ENCODE measurements at places on chromosomes 12 and 14.

DNA sequence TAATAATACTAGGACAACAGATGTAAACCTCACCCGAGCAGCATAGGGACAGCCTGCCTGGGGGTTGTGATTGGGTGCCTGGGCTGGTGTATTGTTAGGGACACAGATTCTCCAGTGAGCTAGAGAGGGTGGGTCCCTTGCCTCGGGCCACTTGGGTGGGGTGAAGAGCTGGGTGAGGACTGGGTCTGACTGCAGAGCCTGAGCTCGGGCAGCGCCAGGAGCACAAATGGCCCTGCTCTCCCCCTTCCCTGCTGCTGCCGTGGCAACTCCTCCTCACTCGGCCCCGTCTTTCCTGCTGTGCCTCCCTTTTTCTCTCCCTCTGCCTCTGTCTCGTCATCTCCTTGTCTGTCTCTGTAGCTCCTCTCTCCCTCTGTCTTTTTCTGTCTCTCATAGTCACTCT, 115.4 kb downstream of the GLT1D1 start:
- DNase-seq, result no peak

DNA sequence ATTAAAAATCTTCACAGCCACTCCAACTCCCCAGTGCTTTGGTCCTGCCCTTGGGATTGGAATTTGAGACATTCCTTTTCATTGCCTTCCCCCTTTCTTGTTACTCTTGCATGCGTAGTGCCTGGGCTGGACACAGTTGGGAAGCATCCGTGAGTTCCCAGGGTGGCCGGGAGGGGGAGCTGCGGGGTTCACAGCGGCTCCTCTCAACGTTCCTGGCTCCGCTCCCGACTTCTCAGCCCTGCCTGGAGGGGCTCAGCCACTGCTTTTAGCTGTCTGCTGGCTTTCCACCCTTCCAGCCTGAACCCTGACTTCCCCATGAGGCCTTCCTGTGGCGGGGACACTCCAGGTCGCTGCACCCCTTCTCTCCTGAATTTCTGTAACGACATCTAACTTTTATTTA, 3.2 kb downstream of the TEX52 start:
- DNase-seq, result no peak

DNA sequence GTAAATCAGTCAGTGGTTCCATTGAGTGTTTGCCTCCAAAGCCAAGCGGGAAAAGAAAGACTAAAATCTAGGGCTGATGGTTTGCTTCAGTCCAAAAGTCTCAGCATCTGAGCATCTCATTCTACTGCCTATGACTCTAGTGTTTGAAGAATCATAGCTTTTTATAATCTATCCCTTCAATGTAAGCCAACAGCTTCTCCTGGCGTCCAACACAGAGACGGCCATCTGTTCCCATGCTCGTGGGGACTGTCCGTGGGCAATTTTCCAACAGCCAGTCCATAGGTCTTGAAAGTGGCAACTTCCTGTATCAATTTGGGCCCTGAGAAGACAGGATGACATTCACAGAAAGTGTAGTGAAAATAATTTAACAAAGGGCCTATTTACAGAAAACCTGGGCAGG, 544.4 kb upstream of the TMEM132C start:
- DNase-seq, result no peak

- DNase-seq, result no peak
These were observed 15.2 kb upstream of the CCDC175 start for GRCh38 chr14:59591641-59592370.

- DNase-seq, result no peak
These were observed 14.3 kb downstream of the KRT85 start for GRCh38 chr12:52352951-52353350.

- DNase-seq, result no peak
These were observed 197.4 kb upstream of the GARIN6 start for GRCh38 chr12:99450036-99450630.

- no peak for DNase-seq
These were observed 308.8 kb upstream of the MGAT4C start for GRCh38 chr12:86565038-86565437.

DNA sequence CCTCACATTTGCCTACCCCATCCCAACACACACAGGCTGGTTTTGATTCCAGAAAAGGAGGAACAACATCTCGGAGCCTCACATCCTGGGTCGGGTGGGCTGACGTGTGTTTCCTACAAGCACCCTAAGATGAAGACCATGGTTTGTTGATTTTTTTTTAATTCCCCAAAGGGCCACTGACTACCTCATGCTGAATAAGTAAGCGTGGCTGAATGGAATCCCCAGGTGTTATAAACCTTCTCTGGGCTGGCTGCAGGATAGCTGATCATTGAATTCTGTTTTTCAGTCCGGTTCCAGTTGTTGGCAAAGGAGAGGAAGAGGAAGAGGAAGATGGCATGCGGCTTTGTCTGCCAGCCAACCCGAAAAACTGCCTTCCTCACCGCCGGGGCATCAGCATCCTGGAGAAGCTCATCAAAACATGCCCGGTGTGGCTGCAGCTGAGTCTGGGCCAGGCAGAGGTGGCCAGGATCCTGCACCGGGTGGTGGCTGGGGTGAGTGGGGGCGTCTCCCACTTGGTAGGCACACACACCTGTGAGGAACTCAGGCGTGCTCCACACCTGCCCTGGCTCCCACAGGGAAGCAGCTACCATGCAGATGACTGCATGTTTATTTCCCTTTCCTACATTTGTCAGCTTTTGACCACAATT, 42.0 kb downstream of the RIN3 start:
- DNase-seq, result no peak

GRCh38 chr12:66587912-66588311, 91.0 kb downstream of the GRIP1 start:
- no peak for DNase-seq

DNA sequence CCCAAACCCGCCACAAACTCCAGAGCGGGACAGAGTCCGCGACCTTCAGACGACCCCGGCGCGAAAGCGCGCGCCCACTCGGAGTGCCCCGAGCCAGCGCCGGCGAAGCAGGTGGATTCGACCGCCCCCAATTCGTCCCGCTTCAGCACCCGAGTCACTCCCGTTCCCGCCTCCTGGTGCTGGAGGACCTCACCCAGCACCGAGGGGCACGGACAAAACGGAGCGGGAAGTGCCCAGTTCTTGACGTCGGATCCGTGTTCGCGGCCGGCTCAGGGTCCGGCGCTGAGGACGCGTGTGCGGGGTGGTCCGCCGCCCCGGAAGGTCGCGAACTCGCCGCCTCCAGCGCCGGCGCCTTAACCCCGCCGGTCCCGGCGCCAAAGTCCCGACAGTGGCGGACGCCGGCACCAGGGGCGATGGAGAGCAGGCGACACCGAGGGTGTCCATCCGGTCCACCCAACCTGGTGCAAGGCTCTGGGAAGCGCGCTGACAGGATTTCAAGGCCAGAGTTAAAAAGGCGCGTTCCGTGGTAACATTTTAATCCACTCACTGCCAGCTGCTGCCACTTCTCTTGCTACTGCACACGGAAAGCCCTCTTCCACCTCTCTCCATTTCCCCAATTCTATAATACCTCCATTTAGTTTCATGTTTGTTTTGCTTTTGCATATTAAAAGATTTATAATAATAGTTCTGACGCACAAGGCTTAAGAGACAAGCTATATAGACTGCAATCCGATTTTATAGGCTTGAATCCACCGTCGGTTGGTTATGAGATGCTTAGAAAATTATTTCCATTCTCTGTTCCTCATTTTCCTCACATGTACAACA, 240.0 kb upstream of the CPNE8 start:
- DNase-seq, result no peak

- DNase-seq, result no peak
These were observed 188.6 kb downstream of the KCNA5 start for GRCh38 chr12:5232291-5232690.

GRCh38 chr12:3002646-3003045, 43.4 kb downstream of the TEAD4 start:
- DNase-seq, result no peak

DNA sequence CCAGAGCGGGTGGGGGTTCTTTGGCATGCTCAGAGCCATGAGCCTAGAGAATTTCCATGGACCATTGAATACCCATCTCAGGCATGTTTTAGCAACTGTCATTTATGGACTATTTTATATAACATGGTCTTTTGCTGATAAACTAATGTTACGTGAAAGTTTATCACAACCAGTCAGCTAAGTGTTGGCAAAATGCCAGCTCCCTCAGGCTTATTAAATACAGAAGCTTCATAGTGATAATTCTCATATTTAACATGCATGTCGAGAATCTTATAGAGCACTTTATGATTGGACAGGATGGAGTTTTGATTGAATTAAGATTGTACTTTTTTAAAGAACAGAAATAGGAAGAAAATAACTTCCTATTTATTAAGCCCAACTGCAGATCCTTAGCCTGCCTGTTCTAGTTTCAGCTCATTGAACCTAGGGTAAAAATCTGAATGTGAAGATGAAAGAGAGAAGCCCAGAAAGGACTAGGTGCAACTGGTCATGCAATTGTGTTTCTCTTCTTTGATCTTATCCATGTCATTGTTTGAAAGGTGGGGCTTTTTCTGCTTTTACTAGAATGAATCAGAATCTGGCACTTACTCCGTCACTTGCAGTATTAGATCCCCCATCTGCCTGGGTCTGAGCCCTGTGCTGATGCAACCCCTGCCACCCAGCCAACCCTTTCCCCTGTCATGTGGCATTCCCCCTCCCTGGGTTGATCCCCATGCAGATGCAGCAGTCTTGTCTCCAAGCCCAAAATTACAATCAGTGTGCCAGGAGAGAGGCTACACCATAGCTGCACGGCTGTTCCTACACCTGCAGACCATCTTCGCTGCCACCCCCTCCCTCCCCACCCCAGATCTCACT, 134.6 kb upstream of the EVL start:
- no peak for DNase-seq

DNA sequence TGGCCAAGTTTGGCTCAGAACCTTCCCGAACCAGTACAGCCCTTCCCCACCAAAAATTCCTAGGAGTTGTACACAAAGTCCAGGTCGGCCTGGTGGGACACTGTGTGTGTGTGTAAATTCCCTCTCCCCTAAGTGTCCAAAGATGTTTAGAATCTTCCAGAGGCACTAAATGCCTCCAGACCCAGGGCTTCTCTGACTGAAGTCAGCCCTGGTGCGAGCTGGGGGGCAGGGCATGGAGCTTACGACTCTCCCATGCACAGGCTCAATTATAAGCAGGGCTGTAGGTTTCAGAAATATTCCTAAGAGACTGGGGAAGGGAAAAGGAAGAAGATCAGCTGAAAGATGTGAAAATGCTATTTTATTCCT, 106.9 kb upstream of the ATF7IP start:
- no peak for DNase-seq

DNA sequence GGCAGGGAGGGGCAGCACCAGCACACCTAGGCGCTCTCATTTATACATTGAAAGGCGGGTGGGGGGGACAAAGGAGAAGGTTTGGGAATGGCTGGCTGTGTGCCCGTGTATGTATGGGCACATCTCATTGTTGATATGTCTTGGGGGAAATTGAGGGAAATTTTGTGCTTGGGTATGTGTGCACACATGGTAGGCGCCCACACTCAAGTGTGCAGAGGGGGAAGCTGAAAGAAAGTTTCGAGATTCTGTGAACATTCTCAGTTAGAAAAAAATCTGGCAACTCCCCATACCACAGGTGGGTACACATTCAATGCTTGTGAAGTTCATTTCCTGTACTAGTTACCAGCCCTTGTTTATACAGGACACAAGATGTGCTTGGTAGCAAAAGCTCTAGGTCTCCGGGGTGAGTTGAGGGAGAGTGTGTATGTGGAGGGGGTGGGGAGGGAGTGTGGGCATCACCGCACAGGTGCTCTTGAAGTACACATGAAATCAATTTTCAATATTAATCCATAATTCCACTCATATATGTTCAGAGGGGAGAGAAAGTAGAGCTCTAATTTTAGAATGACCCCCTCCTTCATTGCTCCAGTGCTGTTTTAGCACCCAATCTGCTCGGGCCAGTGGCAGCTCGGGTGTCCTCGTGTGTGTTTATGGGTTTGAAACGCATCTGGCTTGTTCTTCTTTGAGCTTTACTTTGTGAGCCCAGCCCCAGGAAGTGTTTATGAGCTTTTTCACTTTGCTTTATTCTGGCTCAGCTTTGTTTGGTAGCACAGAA, 286.0 kb downstream of the ZFP36L1 start:
- no peak for DNase-seq

GRCh38 chr14:59305836-59306555, 117.5 kb downstream of the DAAM1 start:
- no peak for DNase-seq

DNA sequence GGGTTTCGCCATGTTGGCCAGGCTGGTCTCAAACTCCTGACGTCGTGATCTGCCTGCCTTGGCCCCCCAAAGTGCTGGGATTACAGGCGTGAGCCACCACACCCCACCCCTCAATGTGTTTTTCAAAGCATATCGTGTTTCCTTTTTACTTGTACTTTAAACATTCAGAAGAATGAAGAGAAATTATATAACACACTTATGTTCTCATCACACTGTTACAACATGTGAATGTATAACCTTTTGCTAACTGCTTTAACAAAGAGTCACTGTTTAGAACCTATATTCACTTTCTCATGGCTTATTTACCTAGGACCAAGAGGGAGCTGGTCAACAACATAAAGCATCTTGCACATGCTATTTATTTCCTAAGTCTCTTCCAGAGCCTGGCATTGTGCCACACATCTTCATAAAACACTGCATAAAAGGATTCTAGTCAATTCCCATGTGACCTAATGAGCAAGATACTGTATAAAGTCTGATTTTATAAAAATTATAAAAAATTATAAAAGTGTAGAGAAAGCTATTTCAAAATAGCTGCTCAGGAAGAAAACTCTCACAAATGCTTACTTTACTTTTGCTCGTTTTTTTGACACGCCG, 16.0 kb upstream of the ACTR6 start:
- DNase-seq, result no peak

DNA sequence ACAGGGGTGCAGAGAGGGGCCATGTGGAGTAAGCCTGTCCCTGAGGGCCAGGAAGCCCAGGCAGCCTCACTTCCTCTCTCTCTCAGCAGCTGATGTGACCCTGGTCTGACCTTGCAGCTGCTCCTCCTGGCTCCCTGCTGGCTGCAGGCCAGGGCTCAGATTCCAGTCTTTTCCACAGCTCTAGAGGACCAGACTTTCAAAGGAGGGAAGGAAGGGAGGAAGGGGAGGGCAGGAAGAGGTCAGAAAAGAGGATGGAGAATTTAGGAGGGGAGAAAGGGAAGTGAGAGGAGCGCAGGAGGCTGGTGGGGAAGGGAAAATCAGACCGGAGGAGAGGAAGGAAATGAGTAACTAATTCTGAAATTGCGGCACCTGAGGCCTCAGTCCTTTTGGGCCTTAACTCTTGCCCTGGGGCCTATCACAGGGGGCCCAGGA, 40.9 kb upstream of the VASH1 start:
- no peak for DNase-seq

- DNase-seq, result no peak
These were observed 20.9 kb upstream of the IFNG-AS1 start for GRCh38 chr12:67968321-67968720.

DNA sequence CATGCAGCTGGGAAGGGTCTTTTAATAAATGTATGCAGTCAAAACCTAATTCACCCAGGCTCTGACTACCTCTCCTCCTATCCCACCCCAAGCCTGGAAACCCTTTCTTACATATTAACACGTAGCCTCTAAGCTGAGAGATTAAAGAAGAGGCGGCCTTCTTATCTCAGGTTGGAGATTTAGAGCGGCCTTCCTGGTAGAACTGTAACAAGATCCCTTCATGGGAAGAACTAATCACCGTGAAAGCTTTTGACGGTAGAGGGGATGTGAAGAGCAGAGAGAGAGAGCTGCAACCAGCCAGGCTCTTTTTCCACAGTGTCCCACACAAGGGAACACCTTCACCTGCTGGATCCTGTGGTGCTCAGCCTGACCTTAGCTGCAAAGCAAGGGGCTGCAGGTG, 367.4 kb downstream of the MED13L start:
- no peak for DNase-seq

GRCh38 chr14:99671235-99672224, 12.6 kb upstream of the CYP46A1 start:
- no peak for DNase-seq

- no peak for DNase-seq
These were observed 448.9 kb downstream of the NAV3 start for GRCh38 chr12:78279567-78279966.

GRCh38 chr12:128789356-128789929, 34.3 kb downstream of the SLC15A4 start:
- DNase-seq, result no peak

All from stimulated activated CD8-positive, alpha-beta memory T cell treated with anti-CD3 and anti-CD28 coated beads, Interleukin-4, amount 100 ng/mL, for 4 hours (primary cell).